ENCODE measurements at places on chromosomes 11 and 22.
A peak's percentile ranks its signal among the peaks of the same experiment; 100 is the strongest.

GRCh38 chr11:130165601-130166456, 6.2 kb downstream of the ST14 start:
- no peaks in the 10 kb centered on the region for H3K36me3 ChIP-seq
- peaks cover 26% of the 10 kb centered on the region for H3K4me1 ChIP-seq
- H3K4me3 ChIP-seq, result no peak overlapping the region
- DNase-seq, result no peak
- no peaks in the 10 kb centered on the region for H3K27me3 ChIP-seq

- no peaks in the 10 kb centered on the region for H3K36me3 ChIP-seq
- DNase-seq, result no peak
- no peaks in the 10 kb centered on the region for H3K27me3 ChIP-seq
These were observed 30.0 kb downstream of the FSHB start for GRCh38 chr11:30260813-30261212.

GRCh38 chr11:28981381-28981780, 873.2 kb downstream of the METTL15 start:
- no peak for DNase-seq
- no peaks in the 10 kb centered on the region for H3K36me3 ChIP-seq
- H3K27me3 ChIP-seq, result no peaks in the 10 kb centered on the region
- no peaks in the 10 kb centered on the region for H3K4me1 ChIP-seq
- H3K27ac ChIP-seq, result no peak overlapping the region
- no peak overlapping the region for H3K4me3 ChIP-seq

DNA sequence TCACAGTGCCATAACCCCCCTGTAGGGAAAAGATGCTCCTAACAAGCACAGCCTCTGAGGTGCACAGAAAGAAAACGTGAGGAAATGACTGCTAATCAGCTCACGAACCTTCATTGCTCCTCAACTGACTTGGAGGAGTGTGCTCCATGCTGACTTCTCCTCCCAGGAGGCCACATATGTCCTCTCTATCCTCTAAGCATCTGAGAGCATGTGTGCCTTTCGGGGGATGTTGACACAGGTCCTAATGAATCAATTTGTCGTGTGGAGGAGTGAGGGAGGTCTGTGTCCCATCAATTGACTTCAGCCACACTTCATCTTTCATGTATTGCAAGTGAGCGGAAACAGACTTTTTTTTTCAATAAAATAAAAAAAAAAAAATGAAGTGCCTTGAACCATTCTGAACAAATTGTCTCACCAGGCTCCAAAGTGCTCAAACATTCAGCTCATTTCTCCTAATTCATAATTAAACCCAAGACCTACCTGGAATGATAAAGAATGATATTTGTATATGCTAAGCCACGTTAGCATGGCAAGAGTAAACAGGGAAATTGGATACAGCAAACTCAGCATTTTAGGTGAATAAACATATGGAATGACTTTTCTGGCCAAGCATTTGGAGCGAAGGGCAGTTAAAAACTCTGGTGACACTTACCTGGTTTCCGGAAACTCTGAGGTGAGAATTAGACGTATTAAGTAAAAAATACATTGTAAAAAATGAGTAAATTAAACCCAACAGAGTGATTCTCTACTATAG, 317.6 kb upstream of the FAT3 start:
- no peak overlapping the region for H3K4me3 ChIP-seq
- H3K36me3 ChIP-seq, result no peaks in the 10 kb centered on the region
- H3K27me3 ChIP-seq, result no peaks in the 10 kb centered on the region
- DNase-seq, result no peak

DNA sequence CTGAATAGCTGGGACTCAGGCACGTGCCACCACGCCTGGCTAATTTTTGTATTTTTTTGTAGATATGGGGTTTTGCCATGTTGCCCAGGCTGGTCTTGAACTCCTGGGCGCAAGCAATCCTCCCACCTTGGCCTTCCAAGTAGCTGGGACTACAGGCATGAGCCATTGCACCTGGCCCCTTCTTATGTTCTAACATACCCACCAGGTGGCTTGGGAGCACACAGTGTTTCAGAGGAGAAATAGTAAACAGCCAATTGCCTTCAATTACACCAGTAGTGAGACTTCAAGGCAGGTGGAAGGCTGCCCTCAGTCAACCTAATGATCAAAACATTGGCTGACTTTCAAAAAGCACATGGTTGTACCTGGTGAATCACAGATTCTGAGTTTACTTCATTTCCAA, 167.2 kb downstream of the SWAP70 start:
- no peak overlapping the region for H3K4me3 ChIP-seq
- no peak overlapping the region for H3K27ac ChIP-seq
- peaks cover 4% of the 10 kb centered on the region for H3K36me3 ChIP-seq
- H3K4me1 ChIP-seq, result no peaks in the 10 kb centered on the region

DNA sequence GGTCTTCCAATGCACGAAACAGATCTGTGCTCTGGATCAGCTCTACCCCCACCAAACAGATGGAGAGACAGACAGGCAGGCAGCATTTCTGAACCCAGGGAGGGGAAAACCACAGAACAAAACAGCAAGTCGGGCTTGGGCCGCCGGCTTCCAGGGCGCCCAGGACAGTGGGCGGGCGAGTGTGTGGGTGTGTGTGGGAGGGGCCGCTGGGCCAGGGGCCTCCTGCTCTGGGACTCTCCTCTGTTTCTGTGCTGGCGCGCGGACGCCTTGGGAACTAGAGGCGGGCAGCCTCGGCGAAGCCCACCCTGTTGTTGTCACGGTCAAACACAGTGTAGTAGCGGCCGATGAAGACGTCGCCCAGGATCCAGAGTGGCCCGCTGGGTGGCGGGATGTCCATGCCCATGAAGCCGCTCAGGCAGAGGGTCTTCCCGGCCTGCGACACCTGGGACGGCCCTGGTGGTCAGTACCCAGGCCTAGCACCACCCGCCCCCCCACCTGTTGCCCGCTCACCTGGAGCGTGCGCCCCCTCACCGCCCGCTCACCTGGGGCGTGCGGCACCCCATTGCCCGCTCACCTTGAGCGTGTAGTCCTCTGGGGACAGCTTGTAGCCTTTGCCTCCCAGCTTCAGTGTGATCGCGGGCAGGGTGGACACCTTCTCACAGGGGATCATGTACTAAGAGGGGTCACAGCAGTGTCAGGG, 3.0 kb upstream of the IFITM10 start:
- H3K4me1 ChIP-seq, result peaks cover 94% of the 10 kb centered on the region
- DNase-seq, result no peak
- H3K36me3 ChIP-seq, result peaks cover 31% of the 10 kb centered on the region

DNA sequence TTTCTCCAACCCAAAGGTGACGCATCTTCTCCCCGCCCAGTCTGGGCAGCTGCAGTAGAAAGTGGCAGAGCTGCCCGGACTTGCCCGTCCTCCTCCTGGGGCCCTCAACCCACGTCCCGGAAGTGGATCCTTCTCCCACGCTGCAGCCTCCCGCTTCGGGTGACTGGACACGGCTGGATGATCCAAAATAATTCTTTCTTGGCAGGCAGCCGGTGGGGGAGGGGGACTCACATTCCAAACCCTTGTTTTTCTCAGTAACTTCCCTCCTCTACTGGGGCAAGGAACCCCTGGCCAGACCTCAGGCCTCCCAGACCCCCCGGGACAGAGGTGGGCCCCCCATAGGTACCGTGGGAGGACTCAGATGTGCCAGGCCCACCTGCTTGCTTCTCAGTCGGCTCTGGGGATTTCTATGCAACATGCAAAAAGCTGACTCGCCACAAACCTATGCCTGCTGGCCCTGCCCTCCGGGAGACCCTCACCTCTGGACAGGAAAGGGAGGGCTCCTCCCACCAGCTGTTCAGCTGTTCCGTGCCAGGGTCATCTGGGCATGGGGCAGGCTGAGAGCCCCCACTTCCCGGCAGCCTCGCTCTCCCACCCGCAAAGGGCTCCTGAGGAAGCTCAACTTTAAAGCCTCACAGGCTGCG, 1.4 kb downstream of the PLXNB2 start:
- no peaks in the 10 kb centered on the region for H3K36me3 ChIP-seq
- peaks cover 15% of the 10 kb centered on the region for H3K27me3 ChIP-seq
- no peak overlapping the region for H3K27ac ChIP-seq
- peak overlapping the region; percentile 26 for H3K4me3 ChIP-seq
- no peak for DNase-seq

GRCh38 chr11:68211546-68211945, 1.6 kb downstream of the KMT5B start:
- H3K27me3 ChIP-seq, result no peaks in the 10 kb centered on the region
- DNase-seq, result peak; percentile 25
- H3K27ac ChIP-seq, result no peak overlapping the region
- H3K36me3 ChIP-seq, result no peaks in the 10 kb centered on the region
- H3K4me3 ChIP-seq, result no peak overlapping the region

DNA sequence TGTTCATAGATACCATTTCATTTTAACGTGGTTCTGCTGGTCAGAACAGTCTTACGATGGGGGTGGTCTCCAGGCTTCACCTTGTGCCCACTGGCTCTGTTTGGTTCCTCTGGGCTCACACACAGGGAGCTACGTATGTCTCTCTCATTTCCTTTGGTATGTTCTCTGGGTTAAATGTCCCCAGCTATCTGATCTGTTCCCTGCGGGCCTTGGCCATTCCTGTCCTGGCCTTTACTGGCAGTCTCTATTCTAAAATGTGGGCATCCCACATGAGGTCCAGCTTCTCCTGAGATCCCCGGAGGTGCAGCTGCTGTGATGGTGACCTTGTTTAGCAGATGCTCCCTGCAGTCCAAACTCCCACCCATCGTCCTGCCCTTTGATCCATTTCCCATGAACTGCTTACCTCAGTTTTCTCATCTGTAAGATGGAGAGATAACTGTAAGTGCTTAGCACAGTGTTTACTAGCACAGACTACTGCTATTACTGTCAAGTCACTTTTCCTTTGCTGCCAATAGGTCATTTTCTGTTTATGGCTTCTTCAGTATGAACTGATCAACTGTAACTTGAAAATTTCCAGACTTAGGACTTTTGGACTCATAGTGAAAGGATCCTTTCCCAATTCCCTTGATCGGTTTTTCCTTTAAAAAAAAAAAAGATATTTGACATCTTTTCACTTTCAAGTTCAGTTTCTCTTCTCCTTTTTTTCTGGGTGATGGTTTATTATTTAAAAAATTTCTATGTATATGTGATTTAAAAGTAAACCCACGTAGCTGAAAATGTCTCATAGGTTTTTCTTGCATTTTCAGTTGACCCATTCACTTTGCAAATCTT, 92.9 kb downstream of the PTPRJ start:
- peaks cover 2% of the 10 kb centered on the region for H3K4me1 ChIP-seq
- H3K27ac ChIP-seq, result no peak overlapping the region
- no peak for DNase-seq
- no peak overlapping the region for H3K4me3 ChIP-seq

- DNase-seq, result no peak
- H3K36me3 ChIP-seq, result peaks cover 13% of the 10 kb centered on the region
- no peak overlapping the region for H3K4me3 ChIP-seq
- H3K27me3 ChIP-seq, result peaks cover 17% of the 10 kb centered on the region
These were observed 3.7 kb upstream of the CST6 start for GRCh38 chr11:66008095-66008467.

DNA sequence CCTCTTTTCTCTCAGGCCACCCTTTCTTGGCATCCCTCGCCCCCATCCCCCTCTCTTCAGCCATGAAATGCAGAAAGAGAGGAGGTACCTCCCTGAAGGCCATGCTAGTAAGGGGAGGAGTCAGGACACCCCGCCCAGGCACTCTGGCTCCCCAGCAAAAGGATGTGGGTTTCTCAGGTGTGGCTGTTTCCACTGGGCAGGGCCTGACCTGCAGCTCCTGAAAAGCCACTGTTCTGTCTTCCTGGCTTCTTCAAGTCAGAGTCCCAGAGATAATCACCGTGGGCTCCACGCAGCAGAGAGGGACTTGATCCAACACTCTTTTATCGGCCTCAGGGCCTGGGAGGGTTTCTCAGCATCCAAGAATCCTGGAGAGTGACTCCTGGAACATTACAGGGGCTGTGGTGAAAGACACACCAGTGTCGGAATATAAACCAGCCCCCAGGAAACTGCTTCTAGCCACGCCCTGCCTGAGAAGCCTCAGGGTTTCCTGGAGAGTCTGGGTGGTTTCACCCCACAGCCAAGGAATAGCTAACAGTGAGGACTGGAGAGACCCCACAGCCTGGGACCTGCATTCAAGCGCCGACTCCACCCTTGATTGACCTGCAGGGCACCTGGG, 45.7 kb upstream of the TSPAN18 start:
- H3K4me1 ChIP-seq, result peaks cover 26% of the 10 kb centered on the region
- H3K4me3 ChIP-seq, result peak overlapping the region; percentile 20
- H3K27me3 ChIP-seq, result no peaks in the 10 kb centered on the region
- H3K27ac ChIP-seq, result peak overlapping the region; percentile 50
- DNase-seq, result peak; percentile 64

DNA sequence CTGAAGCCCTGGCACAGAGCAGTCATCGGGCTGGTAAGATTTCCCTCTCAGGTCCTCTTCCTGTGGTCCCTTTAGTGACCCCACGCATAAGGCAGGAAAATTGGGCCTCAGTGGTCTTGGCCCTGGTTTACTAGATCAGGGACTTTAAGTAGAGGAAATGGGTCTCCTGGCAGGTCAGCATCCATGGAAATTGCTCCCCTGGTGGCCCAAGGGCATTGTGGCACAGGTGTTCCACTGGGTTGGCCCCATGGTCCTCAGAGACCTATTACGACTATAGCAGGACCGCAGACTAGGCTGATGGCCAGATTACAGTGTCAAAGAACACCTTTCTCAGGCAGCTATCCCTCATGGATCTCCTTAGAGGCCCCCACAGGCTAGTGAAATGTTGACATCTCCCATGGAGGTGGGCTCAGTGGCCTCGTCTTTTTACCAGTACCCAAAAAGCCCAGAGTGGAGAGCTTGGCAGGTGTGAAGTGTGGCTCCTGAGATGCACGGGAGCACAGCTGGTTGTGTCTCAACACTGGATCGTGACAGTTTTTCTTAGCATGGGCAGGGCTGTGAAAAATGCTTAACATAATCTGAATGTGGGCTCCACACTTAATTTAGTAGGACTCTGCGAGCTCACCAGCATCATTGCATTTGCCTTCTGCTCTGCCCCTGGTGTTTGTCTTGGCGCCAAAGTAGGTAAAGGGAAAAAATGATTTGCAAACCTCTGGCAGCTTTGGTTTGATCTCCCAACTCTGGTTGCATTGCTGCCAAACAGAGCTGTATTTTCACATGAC, 74.2 kb downstream of the ZBTB16 start:
- no peaks in the 10 kb centered on the region for H3K27me3 ChIP-seq
- H3K27ac ChIP-seq, result peak overlapping the region; percentile 40
- DNase-seq, result no peak
- H3K36me3 ChIP-seq, result no peaks in the 10 kb centered on the region
- H3K4me1 ChIP-seq, result peaks cover 83% of the 10 kb centered on the region

- no peaks in the 10 kb centered on the region for H3K36me3 ChIP-seq
- H3K27me3 ChIP-seq, result no peaks in the 10 kb centered on the region
- H3K4me1 ChIP-seq, result no peaks in the 10 kb centered on the region
- H3K27ac ChIP-seq, result no peak overlapping the region
- no peak for DNase-seq
- no peak overlapping the region for H3K4me3 ChIP-seq
These were observed 75.6 kb upstream of the ARHGAP32 start for GRCh38 chr11:129267716-129268115.

DNA sequence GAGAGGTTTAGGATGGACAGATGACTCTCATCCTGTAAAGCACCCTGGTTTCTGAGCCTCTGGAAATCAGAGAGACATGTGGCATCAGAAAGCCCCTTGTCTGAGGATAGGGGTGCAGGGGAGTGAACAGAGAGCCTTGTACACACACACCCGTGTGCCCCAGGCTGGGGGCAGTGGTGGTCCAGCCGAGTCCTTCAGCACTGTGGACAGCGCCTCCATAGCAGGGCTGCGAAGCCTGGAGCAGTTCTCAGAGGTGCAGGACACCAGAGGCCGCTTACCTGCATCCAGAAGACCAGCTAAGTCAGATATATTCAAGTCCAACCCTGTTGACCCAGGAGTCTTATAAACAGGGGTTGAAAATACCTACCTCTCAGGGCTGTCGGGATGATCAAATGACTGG, 11.5 kb upstream of the IGSF9B start:
- H3K36me3 ChIP-seq, result no peaks in the 10 kb centered on the region
- no peak for DNase-seq
- peaks cover 7% of the 10 kb centered on the region for H3K4me1 ChIP-seq
- no peaks in the 10 kb centered on the region for H3K27me3 ChIP-seq
- H3K4me3 ChIP-seq, result no peak overlapping the region

Measured in natural killer cell (primary cell).